Psoas muscle (tissue), 8 donors: ENCODE measurements at places on chromosomes 7 and 10. TPM values are rescaled to one million over a fixed set of nuclear protein-coding genes. Genes with fewer than 3 reads are reported as not detected.

DNA sequence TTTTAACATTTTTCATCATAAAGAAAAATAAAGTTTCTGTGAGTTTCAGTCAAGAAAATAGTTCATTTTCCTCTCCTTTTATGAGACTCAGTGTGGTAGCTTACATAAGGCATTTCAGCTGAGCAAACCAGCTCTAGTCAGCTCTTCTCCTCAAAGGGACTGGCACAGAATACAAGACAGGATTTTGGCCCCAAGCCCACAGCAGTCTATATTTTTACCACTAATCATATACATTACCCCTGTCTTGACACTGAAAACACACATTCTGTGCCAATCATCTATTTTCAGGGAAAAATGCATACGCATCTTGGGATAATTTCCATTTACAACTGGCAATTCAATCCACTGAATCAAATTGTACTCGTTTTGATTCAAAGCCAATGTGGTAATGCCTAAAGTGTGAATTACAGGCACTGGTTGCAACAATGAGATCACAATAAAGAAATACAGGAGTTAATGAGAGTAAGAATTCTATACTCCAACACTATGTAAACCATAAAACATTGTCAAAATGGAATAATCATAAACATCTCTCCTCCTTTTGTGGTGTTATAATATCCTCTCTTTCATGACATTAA lies 186.4 kb downstream of the CACNA2D1 start:
- DNase-seq, result no peak

GRCh38 chr10:130174328-130174727 lies 38.1 kb downstream of the GLRX3 start:
- no peak for DNase-seq

DNA sequence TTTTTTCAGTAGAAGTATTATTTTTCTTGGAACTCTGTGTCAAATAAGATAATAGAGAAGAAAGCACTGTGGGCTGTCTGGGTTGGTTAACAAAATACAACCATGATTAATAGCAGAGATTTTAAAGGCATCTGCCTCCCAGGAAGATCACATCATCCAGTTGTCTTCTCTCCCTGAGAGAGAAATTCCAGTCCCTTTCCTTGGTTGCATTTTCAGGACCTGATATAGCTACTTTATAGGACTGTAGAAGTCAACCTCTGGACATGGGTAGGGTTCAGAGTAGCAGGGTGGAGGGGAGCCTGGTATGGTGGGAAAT lies 309.9 kb upstream of the IGFBP3 start:
- no peak for DNase-seq

GRCh38 chr10:92757066-92757710 lies 67.4 kb downstream of the HHEX start:
- DNase-seq, result peak; percentile 67

Gene SRI
- 40.0 TPM for polyA plus RNA-seq

DNA sequence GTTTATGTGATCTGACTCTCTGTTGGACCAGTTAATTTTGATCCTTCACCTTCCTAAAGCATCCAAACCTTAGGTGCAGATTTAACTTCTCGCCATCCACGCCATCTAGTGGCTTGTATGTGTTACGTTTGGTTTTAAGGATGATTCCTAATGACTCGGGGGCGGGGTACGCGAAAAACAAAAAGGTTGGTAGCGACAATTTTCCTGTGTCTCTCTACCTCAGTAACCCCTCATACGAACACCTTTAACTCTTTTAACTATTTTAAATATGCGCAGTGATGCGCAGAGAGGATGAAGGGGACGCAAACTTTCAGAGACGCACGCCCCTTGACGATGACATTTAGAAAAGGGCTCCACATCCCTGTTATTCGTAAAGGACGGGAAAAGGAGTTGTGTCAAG lies 714 bp upstream of the KCND2 start:
- no peak for DNase-seq
